ENCODE measurements at places on chromosomes 7 and 10.

- DNase-seq, result no peak
These were observed 18.1 kb downstream of the HACD1 start for GRCh38 chr10:17599089-17599488.

DNA sequence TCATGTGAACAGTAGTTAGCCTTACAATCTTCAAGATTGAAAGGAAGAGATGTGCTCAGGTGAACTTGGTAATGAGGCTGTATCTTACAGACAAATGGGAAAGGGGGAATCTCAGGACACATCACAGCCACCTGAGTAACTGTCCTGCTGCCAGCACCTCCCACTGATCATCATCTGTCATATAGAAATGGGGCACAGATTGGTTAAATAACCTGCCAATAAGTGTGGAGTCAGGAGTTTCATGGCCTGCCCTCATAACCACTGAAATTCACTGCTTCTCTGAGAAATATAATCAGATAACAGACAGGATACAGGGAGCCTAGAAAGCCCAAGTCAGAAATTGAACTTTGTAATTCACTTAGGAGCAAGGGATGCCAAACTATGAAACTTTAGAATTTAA lies 64.9 kb upstream of the TAS2R16 start:
- no peak for DNase-seq

DNA sequence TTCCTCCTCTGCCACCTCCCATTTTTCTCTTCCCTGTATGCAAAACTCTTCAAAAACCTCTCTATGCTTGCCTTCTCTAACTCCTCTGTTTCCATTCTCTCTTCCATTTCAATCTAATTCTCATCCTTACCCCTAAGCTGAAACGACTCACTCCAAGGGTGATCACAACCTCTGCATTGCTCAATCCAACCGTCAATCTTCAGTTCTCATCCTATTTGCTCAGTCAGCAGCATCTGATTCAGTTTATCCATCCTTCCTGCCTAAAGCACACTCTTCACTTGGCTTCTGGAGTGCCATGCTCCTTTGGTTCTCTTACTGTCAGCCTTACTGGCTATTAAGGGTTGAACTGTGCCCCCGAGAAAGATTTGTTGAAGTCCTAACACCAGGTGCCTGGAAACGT lies 163.5 kb upstream of the NEBL start:
- DNase-seq, result no peak

DNA sequence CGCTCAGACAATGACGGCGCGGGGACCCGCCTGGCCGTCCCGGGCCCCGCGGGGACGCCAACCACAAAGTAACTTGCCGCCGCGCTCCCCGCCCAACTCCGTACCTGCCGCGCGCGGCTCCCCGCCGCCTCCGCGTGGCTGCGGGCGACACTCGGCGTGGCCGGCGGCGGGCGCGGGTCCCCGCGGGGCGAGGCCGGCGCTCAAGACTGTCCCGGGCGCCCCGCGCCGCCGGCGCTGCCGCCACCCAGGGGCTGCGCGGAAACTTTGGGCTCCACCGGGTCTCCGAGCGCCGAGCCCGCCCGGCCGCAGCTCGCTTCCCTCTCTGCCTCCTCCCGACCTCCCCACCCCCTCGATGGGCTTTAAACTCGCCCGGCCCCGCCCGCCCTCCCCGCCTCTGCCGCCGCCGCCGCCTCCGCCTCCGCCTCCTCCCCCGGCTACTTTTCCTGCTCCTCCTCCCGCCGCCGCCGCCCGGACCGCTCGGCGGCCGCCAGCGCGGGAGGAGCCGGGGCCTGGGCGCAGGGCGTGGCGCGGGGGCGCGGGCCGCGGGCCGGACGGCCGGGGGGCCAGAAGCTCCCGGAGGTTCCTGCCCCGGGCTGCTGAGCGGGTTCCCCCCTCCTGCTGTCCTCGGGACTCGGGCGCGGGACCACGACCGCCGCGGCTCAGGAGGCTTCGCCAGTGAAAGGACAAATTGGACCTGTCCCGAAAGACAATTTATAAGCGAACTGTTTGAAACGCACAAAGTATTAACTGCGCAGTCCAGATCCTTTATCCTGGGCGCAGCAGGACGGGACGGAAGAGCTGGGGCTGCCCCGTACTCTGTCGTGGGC lies 10.6 kb upstream of the GRB10 start:
- DNase-seq, result no peak

DNA sequence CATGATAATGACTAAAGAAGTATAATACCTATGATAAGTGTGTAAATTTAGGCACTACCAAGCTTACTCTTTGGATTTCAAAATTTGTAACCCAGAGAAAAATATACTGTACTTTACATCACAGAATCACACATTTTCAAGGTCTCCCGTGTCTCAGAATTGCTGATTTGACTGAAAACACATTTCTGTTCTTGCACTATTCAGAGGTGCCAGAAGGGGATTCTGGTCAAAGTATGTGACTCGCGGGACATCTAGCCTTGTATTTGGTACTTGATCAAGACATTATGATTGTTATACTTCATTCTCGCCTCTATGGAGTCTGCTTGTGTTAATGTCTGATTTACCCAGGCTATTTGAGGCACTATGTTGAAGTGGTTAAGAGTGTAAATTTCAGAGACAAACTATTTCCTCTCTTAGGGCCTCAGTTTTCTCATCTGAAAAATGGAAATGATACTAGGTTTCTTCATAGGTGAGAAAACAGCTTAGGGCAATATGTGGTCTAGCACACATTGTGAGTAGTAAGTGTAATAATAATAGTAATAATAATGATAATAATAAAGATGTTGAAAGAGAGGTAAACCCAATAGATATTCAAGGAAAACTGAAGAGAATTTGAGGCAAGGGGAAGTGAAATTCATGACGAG lies 320.4 kb downstream of the RNLS start:
- no peak for DNase-seq

GRCh38 chr10:76902949-76903348 lies 734.7 kb downstream of the KCNMA1 start:
- DNase-seq, result no peak

- no peak for DNase-seq
These were observed 168.2 kb downstream of the SEPTIN7 start for GRCh38 chr7:35969066-35969465.
